ENCODE measurements at places on chromosomes 3 and 15.

GRCh38 chr15:26972636-26973035, 1.7 kb downstream of the GABRG3 start:
- no peak for DNase-seq

DNA sequence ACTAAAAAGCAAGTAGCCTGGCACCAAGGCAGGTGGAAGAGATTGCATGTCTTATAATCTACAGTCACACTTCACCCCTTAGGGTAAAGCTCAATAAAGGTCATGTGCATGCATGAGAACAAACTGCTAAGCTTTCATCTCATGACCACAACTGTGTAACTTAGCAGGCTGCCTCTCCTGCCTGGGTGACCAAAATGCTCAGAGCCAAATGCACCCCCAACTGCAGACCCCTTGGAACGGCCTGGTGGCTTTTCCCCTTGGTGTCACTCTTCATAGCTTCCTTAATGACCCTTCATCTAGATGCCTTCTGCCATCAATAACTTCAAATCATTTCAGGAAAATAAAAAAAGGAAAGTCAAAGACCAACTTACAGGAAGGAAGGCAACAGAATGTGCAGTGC, 88.1 kb downstream of the ADAMTS17 start:
- no peak for DNase-seq

DNA sequence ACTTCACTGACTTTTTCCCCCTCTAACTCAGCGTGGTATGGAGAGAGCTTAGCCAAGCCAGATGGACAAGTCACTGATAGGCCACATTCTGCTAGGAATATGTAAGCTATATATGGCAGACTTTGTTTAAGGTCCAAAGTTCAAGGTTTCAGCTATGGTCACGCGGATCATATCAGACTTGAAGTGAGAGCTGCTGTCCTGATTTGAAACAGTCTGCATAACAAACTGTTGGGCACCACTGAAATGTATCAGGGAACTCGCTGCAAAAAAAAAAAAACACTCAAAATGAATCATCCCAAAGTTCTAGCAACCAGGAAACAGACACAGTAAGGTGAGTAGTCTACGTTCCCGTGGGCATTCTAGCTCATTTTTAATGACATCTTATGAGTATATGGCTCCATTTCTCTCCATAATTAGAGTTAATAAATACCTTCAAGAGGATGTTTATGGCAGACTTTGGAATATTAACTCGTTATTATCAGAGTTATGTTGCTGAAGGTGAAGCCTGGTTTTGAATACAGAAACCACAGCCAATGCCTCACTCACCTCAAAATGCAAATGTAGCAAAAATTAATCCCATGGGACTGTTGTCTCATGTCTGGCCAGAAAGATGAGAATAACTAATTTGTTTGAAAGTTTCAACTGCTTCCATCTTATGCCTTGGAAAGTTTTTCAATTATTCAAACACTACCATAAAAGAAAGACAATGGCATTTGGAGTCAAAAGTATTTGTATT, 12.3 kb downstream of the DPH3 start:
- no peak for DNase-seq

- no peak for DNase-seq
Observed at GRCh38 chr15:34217587-34218225, 7.1 kb upstream of the EMC4 start.

DNA sequence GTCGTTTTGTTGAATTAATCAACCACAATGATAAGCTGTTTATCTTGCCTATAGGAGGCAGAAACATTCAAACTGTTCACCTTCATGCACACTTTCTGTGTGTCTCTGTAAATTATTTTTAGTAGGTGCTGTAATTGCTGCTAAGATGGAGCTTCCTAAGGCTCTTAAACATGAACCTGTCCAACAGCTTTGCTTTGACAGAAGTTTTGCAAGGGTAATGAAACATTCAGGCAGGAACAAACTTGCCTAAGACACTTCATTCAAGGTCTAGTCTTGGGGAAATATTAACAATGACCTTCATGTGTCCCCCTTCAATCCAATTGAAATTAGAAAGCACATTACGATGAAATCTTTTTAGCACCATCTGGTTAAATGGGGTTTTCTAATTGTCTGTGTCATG, 156.1 kb downstream of the DIPK2A start:
- no peak for DNase-seq

GRCh38 chr3:8784676-8785435, 15.4 kb upstream of the OXTR start:
- DNase-seq: no peak

DNA sequence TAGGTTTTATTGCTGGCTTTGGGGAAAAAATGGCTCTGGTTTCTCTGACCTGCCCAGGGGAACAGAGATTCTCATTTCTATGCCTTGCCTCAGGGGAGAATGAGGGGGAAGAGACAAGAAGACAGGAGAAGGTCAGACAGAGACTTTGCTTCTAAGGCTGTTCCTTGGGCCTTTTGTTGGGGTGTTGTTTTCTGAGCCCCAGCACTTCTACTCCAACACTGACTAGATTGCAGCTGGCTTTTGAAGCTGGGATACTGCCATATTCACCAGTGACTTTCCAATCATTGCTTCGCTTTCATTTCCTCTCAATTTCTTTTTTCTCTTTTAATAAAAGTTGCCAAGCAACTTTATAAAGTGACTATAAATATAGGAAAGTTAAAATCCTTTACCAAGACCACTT, 143.2 kb upstream of the ARHGEF26 start:
- no peak for DNase-seq

- no peak for DNase-seq
Observed at GRCh38 chr15:88902846-88903245, 7.5 kb upstream of the HAPLN3 start.

All from SHP77 treated with DMSO at 0.1 percent for 48 hours (cell line).